T-helper 1 cell (primary cell): ENCODE measurements at places on chromosomes 1 and 21.

- DNase-seq, result no peak
These were observed 76.7 kb upstream of the SCCPDH start for GRCh38 chr1:246647513-246647912.

DNA sequence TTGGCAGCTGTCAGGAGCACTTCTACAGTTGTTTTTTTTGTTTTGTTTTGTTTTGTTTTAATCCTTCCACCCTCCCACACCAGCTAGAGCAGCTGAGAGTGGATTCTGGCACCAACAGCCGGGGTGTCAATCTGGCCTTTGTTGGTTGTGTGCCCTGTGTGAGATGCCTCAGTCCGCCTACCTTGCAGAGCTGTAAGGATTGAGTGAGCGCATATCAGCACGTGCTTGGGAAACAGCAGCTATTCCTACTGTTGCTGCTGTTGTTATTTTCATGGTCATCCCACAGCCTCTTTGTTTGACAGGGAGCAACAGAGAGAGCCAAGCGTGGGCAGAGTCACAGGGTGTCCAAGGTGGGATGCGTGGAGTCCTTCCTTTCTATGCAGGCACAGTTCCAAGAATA, 50.4 kb downstream of the PGBD5 start:
- DNase-seq, result no peak

- peak; percentile 9 for DNase-seq
These were observed 1.1 kb downstream of the TOR1AIP1 start for GRCh38 chr1:179883040-179883744.

GRCh38 chr1:175969231-175969630, 225.8 kb upstream of the TNR start:
- no peak for DNase-seq

GRCh38 chr21:42746593-42747275, 93.3 kb downstream of the PDE9A start:
- peak; percentile 47 for DNase-seq

GRCh38 chr1:115465802-115466363, 127.8 kb upstream of the NGF start:
- DNase-seq, result no peak

GRCh38 chr1:221644145-221644448, 97.8 kb downstream of the DUSP10 start:
- no peak for DNase-seq
